NCI-H446 treated with DMSO at 0.1 percent for 48 hours (cell line): ENCODE measurements at places on chromosomes 6 and 20.

- DNase-seq: no peak
These were observed 24.2 kb upstream of the TAGAP start for GRCh38 chr6:159068904-159069578.

- no peak for DNase-seq
These were observed 657.5 kb upstream of the GJE1 start for GRCh38 chr6:141475259-141475658.

DNA sequence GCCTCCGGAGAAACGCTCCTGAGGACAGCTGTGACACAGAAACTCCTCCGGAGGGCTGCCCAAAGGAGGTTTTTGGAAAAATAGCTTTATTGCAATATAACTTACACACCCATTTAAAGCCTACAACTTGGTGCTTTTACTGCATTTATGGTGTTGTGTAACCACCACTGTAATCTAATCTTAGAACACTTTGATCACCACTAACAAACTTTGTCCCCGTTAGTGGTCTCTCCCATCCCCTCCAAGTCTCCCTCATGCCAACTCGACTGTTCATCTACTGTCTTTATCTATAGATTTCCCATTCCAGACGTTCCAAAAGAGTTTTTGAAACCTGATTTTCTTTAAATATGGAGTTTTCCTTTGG is 62.8 kb downstream of the SYNJ2 start:
- DNase-seq: no peak

GRCh38 chr20:58682656-58683531 is 9.7 kb upstream of the NPEPL1 start:
- DNase-seq: no peak

DNA sequence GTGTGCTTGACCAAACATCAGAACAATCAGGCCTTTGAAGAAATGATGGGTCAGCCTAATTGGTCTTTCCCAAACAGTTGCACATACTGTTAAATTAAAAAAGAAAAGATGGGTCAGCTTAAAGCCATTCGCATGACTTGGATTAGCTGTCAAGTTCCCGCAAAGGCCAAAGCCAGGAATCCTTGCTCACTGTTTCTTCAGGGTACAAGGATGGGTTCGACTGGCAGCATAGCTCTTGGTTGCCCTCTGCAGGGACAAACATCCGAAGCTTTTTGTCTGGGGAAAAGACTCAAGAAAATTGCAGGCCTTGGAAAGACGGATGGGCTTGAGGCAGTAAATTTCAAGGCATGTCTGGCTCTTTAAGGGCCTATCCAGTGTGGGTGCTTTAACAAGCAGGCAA is 168.0 kb downstream of the HDGFL1 start:
- no peak for DNase-seq

DNA sequence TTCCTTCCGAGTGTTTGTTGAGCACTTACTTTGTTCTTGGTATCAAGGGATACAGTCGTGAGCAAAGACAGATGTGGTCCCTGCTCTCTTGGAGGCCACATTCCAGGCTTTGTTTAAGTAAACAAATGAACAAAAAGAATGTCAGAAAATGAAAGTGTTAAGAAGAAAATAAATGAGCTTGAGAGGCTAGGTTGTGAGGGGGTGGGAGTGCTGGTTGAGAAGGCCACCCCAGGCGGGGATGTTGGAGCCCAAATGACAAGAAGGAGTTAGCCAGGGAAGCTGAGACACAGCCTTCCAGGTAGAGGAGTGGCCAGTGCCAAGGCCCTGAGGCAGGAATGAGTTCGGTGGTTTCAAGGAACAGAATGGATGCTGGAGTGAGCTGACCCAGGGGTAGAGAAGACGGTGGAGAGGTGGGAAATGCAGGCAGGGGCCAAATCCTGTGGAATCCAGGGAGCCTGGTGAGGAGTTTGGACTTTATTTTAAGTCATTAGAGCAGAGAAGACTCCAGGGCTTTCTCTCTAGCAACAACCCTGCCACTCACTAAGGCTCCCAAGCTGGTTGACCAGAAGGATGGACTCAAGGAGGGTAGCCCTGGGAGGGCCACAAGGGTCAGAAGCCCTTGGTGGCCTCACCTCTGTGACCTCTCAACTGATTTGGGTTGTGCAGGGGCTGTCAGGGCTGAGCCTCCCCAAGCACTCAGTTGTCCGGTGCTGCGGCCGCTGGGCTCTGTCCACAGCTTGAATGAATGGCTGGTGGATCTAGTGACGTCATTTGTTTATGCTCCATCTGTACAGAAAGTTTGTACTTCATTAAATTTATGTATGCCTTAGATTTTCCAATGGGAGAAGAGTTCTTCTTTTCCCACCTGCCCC is 66.0 kb upstream of the STX16 start:
- no peak for DNase-seq

GRCh38 chr6:96704713-96705112 is 132.6 kb downstream of the GPR63 start:
- no peak for DNase-seq

GRCh38 chr6:33007831-33008400 is 1.5 kb downstream of the HLA-DOA start:
- DNase-seq: no peak

DNA sequence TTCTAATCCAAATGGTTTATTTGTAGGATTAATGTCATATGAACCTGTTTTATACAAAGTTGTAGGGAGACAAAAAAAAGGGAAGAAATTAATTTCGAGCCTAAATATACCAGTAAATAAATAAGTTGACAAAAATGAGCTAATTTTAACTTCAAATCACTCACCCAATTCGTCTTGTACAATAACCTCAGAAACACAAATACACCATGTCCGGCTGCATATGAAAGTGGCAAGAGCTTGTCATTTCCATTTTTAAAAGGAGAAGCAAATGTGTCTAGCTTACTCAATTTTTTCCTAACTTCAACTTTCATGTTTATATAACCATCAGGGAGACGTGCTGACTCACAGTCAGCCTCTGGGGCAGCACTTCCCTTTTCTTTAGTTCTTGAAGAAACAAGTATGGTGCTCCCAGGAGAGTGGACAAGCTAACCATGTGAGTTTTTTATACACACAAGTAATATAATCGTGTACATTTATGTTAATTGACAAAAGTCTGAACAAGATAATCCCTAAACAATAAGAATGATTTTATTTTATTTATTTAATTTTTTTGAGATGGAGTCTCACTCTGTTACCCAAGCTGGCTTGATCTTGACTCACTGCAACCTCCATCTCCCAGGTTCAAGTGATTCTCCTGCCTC is 55.5 kb upstream of the SGK1 start:
- no peak for DNase-seq

DNA sequence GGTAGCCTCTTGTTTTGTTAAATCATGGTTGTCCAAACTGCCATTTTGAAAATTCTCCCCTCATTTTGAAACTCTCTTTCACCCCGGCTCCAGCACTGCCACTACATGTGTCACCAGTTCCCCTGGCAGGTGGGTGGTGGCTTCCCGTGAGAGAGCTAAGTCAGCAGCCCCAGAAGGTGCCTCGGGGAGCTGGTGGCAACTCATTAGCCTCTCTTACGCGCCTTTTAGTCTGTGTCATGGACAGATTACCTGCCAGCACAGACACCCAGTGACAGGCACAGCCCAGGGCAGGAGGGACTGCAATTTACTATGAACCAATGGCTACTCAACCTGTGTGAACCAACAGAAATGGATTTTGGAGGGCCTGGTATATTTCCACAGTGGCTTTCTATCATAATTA is 147.1 kb upstream of the SASH1 start:
- DNase-seq: no peak

GRCh38 chr20:54535746-54536145 is 60.4 kb downstream of the DOK5 start:
- DNase-seq: no peak

GRCh38 chr6:30744054-30744805 is at the start of gene IER3:
Gene IER3, minus strand, starts transcription at chr6:30744547. Its CDS starts 29 bp downstream, at chr6:30744518.
- DNase-seq: no peak

DNA sequence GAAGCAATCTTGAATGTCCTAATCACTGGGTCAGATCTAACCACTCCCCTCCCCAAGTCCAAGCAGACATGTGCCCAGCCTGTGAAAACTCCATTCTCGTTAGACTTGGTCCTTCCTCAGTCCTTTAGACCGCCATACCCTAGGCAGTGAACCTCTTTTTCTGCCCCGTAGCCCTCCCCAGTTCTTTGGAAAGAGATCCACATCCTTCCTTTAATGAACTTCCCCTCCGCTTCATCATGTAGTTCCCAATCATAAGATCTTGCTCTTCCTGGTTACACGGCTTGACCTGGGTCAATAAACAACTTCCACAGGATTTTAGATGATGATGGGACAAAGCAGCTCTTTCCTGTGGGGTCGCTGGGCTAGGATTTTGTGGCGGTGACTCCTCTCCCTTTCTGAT is 9.6 kb downstream of the AHCY start:
- no peak for DNase-seq

- DNase-seq: no peak
These were observed 114.5 kb downstream of the TOX2 start for GRCh38 chr20:44028868-44029847.

GRCh38 chr6:113923526-113923925 is 47.4 kb downstream of the HDAC2 start:
- DNase-seq: no peak

- DNase-seq: no peak
These were observed 20.5 kb downstream of the RSPH9 start for GRCh38 chr6:43665376-43665775.

- no peak for DNase-seq
These were observed 79.3 kb upstream of the ARMC2 start for GRCh38 chr6:108768792-108769524.

GRCh38 chr6:25219917-25220278 is 59.3 kb upstream of the CARMIL1 start:
- DNase-seq: no peak

GRCh38 chr6:158383542-158383941 is 71.3 kb downstream of the TULP4 start:
- no peak for DNase-seq

GRCh38 chr6:56520218-56520617 is 122.5 kb downstream of the DST start:
- DNase-seq: no peak

- no peak for DNase-seq
These were observed 54.0 kb downstream of the STK4 start for GRCh38 chr20:45020236-45020886.

- no peak for DNase-seq
These were observed 431.0 kb upstream of the IRAK1BP1 start for GRCh38 chr6:78436335-78436734.

DNA sequence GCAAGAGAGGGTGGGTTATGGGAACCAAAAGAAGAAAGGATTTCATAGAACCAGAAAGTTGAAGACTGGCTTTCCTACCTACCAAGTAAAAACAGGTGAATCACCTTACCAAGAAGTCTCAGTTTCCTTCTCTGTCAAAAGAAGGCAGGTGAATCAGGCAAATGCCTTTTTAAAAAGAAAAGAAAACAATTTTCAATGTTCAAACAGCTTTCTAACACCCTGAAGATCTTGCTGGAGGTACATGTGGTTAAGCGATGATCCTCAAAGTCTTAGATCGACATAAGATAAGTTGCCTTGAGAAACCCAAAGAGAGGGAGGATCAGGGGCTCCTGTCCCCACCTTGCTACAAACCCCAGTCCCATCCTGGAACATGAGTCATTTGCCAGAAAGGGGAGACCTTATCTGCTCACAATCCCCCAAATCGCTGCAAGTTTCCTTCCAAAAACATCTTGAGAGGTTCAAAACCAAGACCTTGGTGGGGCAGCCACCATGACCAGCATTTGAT is 71.6 kb downstream of the NFATC2 start:
- no peak for DNase-seq

DNA sequence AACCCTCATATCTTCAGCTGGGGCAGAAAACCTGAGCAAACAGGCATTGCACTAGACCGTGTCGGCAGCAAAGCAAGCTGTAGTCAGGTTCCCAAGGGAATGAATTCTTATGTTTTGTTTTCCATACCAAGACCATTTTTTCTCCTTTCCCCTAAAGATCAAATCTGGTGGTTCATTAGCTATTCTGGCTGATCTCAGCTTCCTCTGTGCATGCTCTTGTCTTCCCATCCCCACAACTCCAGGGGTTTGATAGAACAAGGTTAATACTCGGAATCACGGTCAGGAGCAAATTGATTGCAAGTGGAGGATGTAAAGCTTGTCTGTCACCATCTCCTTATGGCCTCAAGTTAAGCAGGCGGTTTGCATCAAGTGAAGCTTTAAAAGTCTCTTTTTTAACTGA is 778.8 kb downstream of the KIF16B start:
- DNase-seq: no peak

DNA sequence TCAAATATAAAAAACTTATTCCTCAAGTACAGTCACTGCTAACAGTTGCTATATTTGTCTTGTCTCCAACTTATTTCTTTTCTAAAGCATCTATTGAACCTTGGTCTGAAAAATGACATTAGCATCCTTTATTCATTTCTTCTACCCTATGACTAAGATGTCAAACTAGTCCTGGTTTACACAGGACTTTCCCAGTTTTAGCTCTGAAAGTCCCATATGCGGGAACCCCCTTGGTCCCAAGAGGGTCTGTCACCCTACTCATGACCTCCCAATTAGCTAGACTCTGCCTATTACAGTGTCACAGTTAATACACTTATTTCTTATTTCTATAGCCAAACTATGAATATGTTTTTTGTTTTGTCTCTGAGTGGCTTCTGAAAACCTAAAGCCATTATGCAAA is 37.1 kb downstream of the PLEKHG1 start:
- DNase-seq: no peak

- no peak for DNase-seq
These were observed 41.7 kb upstream of the NAA20 start for GRCh38 chr20:19975436-19975799.

GRCh38 chr6:79201143-79201542 is 33.3 kb downstream of the HMGN3 start:
- DNase-seq: no peak
